ENCODE measurements at places on chromosomes 3 and 15. TPM values are rescaled to one million over a fixed set of nuclear protein-coding genes. Genes with fewer than 3 reads are reported as not detected.

DNA sequence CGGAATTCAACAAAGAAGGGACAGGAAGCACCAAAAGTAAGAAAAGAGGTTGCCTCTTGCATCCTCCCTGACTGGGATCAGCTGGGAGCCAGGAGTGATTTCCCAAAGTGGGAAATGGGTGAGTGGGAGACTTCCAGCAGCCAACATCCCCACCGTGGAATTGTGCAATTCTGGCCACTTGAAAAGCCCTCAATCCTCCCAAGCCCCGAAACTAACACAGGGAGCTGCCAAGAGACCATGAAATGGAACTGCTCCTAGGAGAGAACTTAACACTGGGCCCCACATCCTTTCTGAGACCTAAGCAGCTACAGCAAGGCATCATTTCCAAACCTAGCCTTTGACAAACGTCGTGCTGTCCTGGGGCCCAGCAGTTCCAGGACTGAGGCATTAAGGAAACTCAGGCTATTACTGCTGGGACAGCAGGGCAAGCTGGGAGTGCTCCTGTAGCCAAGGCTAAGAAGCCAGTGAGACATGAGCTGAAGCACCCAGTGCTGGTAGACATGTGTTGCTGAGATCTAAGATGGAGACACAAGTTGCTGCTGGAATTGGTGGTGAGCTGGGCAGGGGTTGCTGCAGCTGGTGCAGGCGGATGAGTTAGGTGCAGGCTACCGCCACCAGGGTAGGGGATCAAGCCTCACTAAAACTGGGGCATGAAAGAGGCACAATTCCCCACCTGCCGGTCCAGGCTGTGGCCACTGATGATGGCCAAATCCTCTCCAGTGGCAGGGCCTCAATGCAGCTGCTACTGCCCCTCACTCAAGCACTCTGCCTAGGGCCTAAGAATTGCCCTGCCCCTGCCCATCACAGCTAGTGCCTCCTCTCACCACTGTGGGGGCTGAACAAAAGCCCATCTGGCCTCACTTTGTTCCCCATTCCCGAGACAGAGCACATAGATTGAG, 43.9 kb downstream of the ALDH1A2 start:
- no peak for DNase-seq

The CEP70 gene
- total RNA-seq: 9.1 TPM

- no peak for DNase-seq
These were observed 357.9 kb downstream of the KCNH8 start for GRCh38 chr3:19506171-19506570.

GRCh38 chr3:176755552-176755951, 441.7 kb downstream of the TBL1XR1 start:
- DNase-seq: no peak

DNA sequence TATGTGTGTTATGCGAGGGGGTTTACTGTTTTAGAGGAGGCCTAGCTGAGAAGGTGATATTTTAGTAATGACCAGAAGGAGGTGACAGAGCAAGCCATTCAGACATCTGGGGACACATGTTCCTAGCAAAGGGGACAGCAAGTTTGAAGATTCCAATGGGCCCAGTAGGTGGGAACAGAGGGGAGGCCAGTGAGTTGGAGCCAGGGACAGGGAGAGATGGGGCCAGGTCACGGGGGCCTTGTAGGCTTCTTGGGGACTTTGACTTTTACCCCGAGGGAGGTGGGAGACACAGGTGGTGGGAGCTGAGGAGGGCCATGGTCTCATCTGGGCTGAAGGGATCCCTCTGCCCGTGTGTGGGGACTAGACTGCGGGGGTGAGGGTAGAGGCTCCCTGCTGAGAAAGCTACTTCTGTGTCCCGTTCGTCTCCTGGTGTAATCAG, 72.5 kb downstream of the MGLL start:
- no peak for DNase-seq

The FBXL22 gene
- 0.13 TPM for total RNA-seq

The CPOX gene
- 16.6 TPM for total RNA-seq

The TNNC1 gene
- total RNA-seq: not detected

DNA sequence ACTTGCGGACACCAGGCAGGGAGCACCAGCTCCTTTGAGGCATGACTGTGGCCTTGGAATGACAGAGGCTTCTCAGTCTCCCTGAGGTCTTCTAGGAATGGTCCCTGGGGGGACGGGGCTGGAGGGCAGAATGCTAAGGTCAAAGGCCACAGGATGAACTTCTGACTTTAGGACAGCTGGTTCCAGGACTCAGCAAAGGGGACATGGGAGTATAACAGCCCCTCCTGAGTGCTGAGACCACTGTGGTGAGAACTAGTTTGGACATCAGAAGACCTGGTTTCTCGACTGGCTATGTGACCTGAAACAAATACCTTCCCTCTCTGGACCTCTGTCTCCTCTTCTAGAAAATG, 17.8 kb downstream of the ITGA11 start:
- no peak for DNase-seq

The AMIGO3 gene
- not detected for total RNA-seq

DNA sequence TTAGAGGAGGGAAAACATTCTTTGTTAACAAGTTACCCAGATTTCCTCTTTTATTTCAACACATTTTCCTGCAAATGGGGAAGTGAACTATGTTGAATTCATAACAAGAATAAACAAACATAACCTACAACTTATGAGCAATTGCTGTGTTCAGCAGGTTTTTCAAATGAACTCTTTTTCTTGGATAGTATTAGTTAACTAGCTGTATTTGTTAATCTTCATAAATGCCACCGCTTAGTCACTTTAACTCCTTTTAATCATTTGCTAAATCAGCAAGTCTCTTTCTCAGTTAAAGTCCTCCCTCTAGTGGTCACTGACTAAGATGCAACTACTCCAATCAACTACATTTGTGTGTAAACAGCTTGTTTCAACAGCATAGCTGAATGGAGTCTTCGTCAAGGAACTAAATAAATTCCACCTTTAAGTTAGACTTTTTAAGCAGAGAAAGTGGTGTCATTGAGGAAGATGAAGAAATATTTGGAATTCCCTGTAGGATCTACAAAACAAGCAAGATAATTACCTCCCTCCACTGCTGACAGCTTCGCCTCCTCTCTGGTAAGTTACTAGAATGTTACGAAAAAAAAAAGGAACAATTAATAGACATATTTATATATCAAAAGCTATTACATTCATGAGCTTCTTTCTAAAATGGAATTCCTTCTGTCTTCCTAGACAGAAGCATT, 1122.0 kb downstream of the ROBO1 start:
- peak; percentile 58 for DNase-seq

The MESP2 gene
- total RNA-seq: not detected
